ENCODE measurements at places on chromosomes 3 and 15.

DNA sequence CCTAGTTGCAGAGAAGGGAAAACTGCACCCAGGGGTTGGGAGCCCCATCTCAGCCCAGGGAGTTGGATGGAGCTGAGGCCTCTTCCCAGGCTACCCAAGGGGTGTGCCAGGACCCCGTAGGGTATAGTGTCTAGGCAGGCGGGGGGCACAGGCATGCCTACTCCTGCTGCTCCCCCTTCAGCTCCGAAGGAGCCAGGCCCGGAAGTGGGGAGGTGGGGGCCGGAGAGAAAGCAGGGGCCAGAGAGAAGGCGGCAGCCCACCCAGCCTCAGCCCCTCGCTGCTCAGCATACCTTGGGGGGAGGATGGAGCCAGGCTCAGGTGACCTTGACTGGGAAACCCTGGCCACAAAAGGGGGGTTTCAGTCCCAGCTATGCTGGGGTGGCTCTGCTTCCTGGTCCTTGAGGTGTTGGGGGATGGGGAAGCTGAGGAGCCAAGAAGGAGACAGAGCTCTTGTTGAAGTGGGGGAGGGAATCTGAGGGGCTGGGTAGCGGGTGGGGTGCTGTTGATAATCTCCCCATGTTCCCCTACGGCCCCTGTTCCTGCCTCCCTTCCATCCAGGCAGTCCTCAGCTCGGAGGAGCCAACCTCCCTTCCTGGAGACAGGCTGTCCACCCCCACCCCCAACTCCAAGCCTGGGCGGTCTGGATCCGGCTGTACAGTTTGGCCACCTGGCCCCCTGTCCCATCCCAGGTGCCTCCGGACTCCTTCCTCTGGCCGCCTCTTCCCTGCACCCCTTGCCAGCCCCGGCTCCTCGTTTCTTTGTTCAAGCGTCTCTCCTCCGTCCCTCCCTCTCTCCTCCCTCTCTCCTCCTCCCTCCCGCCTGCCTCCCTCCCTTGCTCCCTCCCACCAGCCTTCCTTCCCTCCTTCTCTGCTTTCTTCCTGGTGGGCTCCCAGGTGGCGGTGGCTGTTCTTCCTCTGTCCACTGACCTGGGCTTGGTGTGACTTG, 1.7 kb downstream of the SEMA3F start:
- no peak for DNase-seq

DNA sequence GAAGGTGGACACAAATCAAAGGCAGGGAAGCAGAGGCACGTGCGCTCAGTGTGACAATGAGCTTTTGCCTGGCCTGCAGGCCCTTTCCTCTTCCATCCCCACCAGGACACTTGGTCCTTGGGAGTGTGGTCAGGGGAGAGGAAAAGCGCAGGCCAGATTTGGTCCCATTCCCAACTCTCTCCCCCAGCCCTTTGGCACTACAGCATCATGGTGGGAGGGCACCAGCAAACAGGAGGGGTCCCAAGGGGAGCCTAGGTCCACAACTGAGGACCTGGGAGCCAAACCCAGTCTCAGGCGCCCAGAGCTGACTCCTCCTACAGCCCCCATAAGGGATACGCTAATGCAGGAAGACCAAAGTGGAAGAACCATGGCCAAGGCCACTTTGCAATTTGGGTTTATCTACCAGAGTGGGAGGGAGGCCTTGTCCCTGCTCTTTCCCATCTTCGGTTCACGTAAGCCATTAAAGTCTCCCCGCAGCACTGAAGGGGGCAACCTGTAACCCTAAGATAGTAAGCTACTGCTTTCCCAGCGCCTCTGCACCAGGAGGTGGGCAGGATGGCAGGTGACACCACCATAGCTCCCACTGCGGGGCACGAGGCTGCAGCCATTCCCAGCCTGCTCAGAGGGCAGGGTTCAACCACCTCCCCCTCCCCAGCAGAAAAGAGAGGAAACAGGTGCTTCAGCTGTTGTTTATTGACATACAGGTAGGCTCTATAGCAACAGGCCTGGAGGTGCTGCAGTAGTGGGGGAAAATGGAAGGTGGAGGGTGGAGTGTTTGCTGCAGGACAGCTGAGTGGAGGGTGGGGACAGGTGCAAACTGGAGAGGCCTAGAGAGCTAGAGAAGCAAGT, 993 bp upstream of the GRAMD2A start:
- no peak for DNase-seq

GRCh38 chr15:69679623-69680228, 227.1 kb downstream of the RPLP1 start:
- DNase-seq = peak; percentile 27

DNA sequence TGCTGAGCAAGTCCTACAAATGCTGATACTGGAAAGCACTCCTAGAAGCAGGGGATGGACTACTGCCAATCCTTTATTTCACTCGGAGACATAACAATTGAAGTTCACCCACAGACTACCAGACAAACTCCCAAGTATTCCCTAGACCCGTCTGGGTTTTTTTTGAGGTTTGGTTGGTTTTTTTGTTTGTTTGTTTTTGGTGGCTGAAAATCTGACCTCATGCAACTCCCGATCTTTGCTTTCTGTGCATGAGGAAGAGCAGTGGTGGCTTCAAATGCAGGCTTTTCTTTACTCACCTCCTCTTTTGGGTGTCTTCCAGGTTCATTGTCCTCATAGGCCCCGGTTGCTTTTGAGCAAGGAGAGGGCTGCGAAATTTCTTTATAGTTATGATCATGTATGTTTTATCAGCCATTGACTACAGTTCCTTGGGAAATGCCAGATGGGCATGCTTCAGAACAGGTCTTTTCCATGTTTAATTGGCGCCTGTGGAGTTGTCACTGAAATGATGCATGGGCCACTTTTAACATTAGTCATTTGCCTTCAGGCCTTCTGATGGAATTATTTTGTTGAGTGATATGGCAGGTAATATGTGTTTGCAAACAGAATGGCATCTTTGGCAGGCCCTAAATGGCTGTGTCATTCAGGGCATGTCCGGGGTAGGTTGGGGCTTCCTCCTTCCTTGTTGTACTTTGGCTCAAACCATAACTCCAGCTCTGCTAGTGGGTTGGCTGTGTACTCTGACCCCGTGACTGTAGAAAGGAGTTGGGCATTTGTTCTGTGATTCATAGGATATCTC, 81.3 kb upstream of the ZBED2 start:
- DNase-seq = no peak

DNA sequence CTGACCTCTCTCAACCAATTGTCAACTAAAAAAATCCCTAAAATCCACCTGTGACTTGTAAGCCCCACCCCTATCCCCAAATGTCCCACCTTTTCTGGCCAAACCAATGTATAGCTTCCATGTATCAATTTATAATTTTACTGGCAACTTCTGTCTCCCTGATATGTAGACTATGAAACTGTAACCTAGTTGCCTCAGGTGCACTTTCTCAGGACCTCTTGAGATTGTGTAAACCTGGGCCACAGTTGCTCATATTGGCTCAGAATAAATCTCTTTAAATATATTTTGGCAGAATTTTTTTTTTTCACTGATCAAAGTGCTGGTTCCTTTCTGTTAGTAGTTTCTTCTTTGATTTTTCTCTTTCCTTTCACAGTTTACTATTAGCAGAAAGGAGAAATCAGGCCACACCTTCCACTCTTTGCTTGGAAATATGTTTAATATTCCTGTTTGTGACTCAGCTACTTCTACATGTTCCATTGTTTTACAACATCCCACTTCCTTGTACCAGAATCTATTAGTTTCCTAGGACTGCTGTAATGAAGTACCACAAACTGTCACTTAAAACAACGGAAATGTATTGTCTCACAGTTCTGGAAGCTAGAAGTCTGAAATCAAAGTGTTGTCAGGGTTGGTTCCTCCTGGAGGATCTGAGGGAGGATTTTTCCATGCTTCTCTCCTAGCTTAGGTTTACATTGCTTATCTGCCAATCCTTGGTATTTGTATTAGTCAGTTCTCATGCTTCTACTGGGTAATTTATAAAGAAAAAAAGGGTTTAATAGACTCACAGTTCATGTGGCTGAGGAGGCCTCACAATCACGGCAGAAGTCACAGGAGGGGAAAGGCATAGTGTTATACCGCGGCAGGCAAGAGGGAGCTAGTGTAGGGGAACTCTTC, 801.2 kb upstream of the ARPP21 start:
- no peak for DNase-seq

GRCh38 chr3:159150180-159150579, 348.3 kb downstream of the MFSD1 start:
- DNase-seq = no peak

DNA sequence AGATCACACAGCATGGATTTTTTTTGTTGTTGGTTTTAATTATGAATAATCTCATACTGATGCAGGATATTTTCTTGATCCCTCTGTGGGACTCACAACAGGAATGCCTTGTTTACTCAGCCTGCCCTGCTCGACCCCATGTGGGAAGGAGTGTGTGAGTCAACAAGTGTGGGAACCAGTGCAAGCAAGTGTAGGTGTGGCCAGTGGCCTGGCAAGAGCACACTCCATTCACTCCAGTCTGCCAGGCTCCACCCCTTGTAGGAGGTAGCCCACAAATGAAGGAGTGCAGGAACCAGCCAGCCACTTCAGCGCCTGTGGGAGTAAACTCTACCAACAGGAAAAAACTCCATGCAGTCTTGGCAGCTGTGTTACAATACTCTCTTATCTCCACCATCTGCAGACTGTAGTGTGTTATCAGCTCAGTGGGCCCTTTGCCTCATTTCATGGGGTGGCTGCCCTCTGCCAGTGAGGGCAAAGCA, 393.6 kb downstream of the OTOL1 start:
- DNase-seq = no peak

DNA sequence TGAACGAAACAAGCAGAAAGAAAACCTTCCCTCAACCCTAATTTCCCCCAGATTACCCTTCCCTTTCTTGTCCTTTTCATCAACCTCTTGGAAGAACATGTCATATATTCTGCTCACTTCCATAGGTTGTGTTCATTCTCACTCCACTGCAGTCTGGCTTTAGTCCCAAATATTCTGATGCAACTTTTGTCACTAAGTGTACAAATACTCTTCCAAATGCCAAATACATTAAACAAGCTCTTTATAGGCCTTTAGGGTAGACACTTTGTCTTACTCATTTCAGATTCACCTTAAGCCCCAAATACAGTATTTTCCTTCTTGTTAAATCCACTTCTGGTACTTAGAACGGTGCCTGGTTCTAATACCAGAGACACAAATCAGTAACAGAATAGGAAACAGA, 406.5 kb upstream of the CDIN1 start:
- no peak for DNase-seq

- DNase-seq = no peak
Observed at GRCh38 chr3:55611121-55611520, 124.0 kb upstream of the WNT5A start.

DNA sequence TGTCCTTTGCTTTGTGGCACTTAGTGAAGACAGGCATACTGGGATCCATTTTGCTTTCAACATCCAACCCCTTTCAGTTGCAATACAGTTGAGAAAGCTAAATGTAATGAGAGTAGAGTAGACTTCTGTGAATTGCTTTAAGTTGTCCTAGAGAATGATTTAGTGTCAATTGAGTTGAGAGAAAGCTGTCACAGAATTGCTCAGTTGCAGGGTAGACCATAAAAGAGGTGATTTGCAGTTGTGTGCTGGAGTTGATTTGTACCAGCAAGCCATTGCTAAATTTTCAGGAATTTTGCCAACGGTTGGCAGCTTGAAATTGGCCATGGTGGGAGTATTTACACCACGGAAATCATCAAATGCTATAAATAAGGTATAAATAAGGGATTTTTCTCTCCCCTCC, 2.2 kb downstream of the ABHD5 start:
- no peak for DNase-seq

GRCh38 chr3:180280555-180280954, 243.8 kb upstream of the PEX5L start:
- DNase-seq = no peak

DNA sequence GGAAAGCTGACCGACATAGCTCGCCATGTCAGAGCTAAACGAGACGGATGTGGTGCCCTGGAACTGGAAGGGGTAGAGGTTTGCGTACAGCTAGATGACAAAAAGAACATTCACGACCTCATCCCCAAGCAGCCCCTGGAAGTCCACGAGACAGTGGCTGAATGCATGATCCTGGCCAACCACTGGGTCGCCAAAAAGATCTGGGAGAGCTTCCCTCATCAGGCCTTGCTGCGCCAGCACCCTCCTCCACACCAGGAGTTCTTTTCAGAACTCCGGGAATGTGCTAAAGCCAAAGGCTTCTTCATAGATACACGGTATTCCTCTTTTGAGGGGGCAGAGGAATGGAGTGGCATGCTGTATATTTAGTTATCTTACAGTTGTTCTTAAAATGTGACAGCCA, 30.4 kb downstream of the TIPIN start:
- no peak for DNase-seq

GRCh38 chr15:88375234-88375927, 91.8 kb downstream of the MRPL46 start:
- no peak for DNase-seq
